ENCODE measurements at places on chromosomes 2 and 18.

DNA sequence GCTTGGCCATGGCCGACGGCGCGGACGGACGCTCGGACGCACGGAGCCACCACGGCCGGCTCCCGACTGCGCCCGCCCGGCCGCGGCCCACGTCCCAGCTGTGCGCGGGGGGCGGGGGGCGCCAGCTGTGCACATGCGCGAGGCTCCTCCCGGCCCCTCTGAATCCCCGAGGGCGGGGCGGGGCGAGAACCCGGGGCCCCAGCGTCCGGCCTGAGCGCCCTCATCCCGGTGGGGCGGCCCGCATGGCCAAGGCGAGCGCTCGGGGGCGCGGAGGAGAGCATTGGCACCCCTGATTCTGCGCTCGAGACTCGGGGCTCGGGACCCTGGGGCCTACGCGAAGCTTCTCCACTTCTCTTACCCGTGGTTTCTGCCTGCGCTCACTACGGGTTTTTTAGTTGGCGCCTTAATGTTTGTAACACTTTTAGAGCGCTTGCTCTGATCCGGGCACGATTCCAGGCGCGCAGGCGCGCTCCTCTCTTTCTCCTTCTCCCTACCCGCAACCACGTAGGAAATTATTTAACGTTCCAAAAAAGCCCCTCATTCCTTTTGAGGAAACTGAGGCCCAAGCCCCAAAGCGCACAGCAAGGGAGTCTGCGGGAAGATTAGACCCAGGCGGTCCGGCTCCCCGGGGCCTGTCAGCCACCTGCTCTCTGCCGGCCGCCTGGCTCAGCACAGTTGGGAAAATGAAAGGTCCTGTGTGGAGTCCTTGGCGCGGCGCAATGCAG, at the start of gene PXDN:
PXDN (minus strand) TSS at position 70 of the 725 bp plus-strand sequence; CDS start at position 10, 60 bp downstream.
- no peak for DNase-seq

- DNase-seq, result no peak
Measured at GRCh38 chr2:104863146-104863467, 9.2 kb downstream of the POU3F3 start.

GRCh38 chr18:47215554-47216138, 35.8 kb downstream of the SKOR2 start:
- DNase-seq, result no peak

DNA sequence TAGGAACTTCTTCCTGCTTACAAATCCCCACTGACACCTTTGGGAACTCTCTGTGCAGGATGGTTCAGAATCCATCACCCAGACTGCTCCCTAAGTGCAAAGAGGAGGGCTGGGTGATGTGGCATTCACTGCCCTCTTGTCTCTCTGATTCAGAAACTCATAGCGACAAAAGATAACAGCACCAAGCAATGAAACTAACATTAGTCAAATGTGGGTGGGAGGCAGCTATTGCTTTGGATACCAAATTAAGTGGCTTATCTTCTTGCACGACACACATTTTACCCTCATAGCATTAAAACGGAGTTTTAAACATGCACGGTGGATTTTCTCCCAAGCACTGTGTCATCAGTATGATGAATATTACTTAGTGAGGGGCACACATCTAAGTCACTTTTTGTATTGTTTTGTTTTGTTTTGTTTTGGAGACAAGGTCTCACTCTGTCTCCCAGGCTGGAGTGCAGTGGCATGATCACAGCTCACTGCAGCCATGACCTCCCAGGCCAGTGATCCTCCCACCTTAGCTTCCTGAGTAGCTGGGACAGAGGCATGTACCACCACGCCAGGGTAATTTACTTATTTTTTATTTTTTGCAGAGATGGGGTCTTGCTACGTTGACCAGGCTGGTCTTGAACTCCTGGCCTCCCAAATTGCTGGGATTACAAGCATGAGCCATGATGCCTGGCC, 40.9 kb upstream of the NEB start:
- no peak for DNase-seq

DNA sequence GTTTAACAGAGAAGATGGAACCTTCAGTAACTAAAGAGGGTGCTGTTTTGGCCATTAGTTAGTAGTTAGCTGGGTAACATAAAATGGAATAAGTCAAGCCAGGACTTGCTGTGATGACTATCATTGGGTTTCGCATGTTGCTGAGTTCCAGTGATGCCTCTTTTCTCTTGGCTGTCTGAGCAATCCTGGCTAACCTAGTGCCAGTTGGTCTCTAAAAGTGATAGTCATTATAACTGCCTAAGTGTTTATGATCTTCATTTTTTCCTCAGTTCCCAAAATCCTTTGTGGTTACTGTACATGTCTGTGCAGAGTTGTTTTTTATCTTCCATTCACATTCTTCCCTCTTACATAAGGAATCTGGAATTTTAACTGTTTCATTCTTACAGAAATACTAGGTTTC, 33.4 kb downstream of the WDR43 start:
- DNase-seq, result no peak

GRCh38 chr2:14053105-14053504, 579.4 kb upstream of the LRATD1 start:
- no peak for DNase-seq

DNA sequence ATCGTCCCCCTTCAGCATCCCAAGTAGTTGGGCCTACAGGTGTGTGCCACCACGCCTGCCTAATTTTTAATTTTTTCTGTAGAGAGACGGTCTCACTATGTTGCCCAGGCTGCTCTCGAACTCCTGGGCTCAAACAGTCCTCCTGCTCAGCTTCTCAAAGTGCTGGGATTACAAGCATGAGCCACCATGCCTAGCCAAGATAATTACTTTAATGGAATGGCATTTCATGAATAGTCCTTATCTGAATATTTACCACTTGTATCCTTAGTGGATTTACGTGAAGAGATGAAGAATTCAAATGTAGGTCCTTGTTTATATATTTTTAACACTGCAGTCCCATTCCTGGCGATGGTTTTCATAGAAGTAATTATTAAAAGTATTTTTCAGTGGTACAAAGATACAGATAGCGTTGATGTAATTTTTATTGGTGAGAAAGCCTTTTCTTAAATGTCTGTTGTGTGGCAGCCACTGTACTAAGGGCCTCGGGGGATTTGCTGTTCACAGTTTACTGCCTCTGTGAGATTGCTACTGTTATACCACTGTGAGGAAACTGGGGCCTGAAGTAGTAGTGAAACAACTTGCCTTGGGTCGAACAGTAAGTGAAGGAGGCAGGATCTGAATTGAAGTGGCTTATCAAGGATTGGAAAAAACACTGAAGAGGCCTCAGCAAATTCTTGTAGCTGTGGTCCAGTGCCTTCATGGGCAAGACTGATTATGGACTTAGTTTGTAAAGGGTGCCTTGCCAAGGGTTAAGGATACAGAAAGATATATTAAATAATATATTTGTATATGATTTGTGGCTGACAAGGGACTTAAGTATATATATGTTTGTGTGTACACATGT, 151.2 kb downstream of the PRPF40A start:
- no peak for DNase-seq

GRCh38 chr18:24344509-24344908, 53.1 kb downstream of the OSBPL1A start:
- no peak for DNase-seq

DNA sequence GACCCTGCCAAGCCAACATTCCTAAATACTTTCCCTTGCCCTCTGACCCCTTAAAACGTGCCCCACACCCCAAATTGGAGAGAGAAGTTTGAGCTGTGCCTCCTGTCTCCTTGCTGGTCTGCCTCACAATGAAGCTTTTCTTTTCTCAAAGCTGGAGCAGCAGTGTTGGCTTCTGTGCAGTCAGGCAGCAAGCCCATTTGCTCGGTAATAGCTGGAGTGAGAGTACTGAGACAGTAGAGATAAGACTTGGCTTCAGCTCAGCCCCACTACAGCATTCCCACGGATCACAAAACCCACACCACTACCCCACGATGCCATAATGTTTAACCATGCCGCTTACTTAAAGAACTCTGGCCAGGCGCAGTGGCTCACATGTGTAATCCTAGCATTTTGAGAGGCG, 73.0 kb downstream of the NCAPH start:
- no peak for DNase-seq
